ENCODE measurements at places on chromosomes 2 and 18. TPM values are rescaled to one million over a fixed set of nuclear protein-coding genes. Genes with fewer than 3 reads are reported as not detected.
A peak's percentile ranks its signal among the peaks of the same experiment; 100 is the strongest.

DNA sequence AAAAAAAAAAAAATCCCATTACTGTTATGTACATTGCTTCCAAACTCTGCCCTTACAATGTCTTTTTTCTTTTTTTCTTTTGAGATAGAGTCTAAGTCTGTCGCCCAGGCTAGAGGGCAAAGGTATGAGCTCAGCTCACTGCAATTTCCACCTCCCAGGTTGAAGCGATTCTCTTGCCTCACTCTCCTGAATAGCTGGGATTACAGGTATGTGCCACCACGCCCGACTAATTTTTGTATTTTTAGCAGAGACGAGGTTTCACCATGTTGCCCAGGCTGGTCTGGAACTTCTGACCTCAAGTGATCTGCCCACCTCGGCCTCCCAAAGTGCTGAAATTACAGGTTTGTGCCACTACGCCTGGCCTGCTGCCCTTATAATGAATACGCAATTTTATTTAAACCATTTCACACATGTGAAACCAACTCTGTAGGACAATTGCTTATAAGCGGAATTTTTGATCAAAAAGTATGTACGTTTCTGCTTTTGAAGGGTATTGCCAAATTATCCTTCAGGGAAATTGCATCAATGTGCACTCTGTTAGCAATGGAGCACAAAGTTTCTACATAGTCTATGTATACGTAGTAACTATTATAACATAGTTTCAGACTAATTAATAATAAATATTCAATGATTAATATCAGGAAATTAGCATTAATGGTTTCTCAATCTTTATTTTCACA is 55.7 kb upstream of the ACTR3 start:
- H3K36me3 ChIP-seq: no peaks in the 10 kb centered on the region
- no peak overlapping the region for H3K4me3 ChIP-seq
- no peak overlapping the region for H3K27ac ChIP-seq
- no peaks in the 10 kb centered on the region for H3K27me3 ChIP-seq
- DNase-seq: no peak
- no peaks in the 10 kb centered on the region for H3K4me1 ChIP-seq

DNA sequence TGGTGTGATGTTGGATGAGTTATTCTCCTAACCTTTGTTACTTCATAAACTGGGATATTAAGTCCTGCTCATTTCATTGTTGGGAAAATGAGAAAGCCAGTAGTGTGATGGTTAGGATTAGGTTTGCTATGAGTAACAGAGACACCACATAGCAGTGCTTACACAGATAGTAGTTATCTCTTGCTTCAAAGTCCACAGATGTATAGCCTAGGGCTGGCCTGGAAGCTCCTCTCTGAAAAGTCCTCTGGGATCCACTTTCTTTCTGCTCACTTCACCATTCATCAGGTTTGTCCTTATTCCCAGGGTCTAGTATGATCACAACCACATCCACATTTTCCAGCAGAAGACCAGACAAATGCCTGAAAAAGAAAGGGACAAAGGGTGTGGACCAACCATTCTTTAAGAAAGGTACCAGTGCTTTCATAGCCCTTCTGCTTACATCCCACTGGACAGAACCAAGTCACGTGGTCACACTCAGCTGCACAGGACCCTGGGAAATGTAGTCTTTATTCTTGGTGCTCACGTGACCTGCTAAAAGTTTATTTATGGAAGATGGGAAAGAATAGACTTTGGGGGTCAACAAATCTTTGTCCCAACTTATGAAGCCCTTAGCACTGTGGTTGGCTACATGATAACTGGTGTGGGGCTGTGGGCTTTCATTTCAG is 108.9 kb downstream of the INSIG2 start:
- H3K4me1 ChIP-seq: peaks cover 5% of the 10 kb centered on the region
- DNase-seq: no peak
- H3K4me3 ChIP-seq: no peak overlapping the region
- peaks cover 7% of the 10 kb centered on the region for H3K27me3 ChIP-seq
- no peak overlapping the region for H3K27ac ChIP-seq

DNA sequence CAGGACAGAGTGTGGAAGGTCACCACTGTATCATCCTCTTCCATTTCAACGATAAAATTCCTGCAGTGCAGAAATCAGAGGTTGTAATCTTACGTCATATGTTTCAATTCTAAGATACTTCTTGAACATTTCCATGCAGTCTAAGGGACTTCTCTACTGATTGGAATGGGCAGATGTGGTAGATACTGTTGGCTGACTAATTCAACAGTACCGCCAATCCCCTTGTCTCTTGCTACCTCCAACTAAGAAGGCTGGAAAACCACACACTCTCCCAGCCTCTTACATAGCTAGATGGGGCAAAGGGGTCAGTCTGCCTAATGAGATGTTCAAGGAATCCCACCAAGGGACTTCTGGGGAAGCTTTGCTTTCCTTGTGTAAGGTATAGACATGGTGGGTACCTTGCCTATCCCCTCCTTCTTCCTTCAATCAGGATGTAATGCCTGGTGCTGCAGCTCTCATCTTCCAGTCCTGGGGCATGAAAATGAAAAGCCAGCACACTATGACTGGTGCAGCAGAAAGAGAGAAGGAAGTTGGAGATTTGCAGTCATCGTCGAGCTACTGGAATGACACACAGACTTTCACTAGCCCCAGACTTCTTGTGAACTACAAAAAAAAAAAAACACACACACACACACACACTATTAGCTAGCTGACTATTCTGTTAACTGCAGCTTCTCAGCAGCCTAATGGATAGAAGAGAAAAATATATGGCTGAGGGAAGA is 84.1 kb downstream of the ALPK2 start:
- H3K4me1 ChIP-seq: peaks cover 89% of the 10 kb centered on the region
- peaks cover under 1% of the 10 kb centered on the region for H3K27me3 ChIP-seq
- H3K27ac ChIP-seq: peak overlapping the region; percentile 68
- peak; percentile 58 for DNase-seq

- no peak overlapping the region for H3K4me3 ChIP-seq
- H3K27me3 ChIP-seq: no peaks in the 10 kb centered on the region
- no peak for DNase-seq
- H3K27ac ChIP-seq: no peak overlapping the region
- H3K36me3 ChIP-seq: peaks cover 12% of the 10 kb centered on the region
Measured at GRCh38 chr2:179082697-179083096, 32.8 kb upstream of the CCDC141 start.

GRCh38 chr18:44840058-44840790 is 159.5 kb downstream of the SETBP1 start:
- no peaks in the 10 kb centered on the region for H3K36me3 ChIP-seq
- H3K4me1 ChIP-seq: peaks cover 20% of the 10 kb centered on the region
- H3K27me3 ChIP-seq: peaks cover 12% of the 10 kb centered on the region
- H3K4me3 ChIP-seq: no peak overlapping the region

GRCh38 chr2:156329031-156329926 is 3.2 kb downstream of the NR4A2 start:
- H3K27ac ChIP-seq: no peak overlapping the region
- DNase-seq: no peak
- peaks cover 20% of the 10 kb centered on the region for H3K27me3 ChIP-seq
- peak overlapping the region; percentile 96 for H3K4me3 ChIP-seq
- H3K36me3 ChIP-seq: peaks cover 40% of the 10 kb centered on the region

ASB18 gene
- total RNA-seq: not detected

GRCh38 chr2:205990104-205990503 is 95.9 kb downstream of the INO80D start:
- H3K4me1 ChIP-seq: no peaks in the 10 kb centered on the region
- H3K4me3 ChIP-seq: no peak overlapping the region
- no peak for DNase-seq

FEV gene
- not detected for total RNA-seq

DNA sequence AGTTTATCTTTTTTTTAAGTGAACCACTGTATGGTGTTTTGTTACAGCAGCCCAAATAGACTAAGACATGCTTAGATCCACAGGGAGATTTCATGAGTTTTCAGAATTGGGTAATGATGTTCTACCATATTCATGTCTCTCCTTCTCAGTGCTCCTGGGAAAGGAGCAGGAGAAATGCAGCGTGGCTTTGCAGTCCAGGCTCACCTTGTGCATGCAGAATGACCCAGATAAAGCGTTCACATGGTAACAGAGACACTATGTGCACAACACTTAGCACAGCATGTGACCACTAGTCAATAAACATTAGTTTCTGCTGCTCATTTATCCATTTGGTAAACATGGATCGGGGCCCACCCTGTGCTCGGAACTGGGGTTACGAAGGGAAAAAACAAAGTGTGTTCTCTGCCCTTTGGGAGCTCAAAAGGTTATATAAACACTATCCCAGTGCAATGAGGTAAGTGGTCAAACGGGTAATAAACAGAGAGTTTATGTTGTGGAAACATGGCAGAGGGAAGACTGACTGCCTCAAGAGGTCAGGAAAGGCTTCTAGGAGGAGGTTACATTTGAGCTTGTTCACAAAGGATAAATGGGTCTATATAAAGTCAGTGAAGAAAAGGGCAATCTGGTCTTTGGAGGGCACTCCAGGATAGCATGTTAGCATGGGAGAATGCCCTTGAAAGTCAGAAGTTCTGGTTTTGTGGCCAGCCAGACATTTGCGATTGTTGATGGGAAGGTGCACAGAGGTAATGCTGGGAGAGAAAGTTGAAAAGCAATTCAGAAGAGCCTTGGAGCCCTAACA is 299.2 kb downstream of the TDRD15 start:
- H3K27ac ChIP-seq: no peak overlapping the region
- no peak for DNase-seq
- H3K27me3 ChIP-seq: no peaks in the 10 kb centered on the region
- H3K4me1 ChIP-seq: no peaks in the 10 kb centered on the region
- no peaks in the 10 kb centered on the region for H3K36me3 ChIP-seq

GRCh38 chr2:168033966-168034365 is 213.4 kb downstream of the STK39 start:
- peaks cover 3% of the 10 kb centered on the region for H3K36me3 ChIP-seq
- no peaks in the 10 kb centered on the region for H3K27me3 ChIP-seq
- no peak for DNase-seq
- no peak overlapping the region for H3K27ac ChIP-seq

- peaks cover 15% of the 10 kb centered on the region for H3K4me1 ChIP-seq
- no peak overlapping the region for H3K27ac ChIP-seq
- peak; percentile 36 for DNase-seq
- peak overlapping the region; percentile 78 for H3K4me3 ChIP-seq
- no peaks in the 10 kb centered on the region for H3K36me3 ChIP-seq
- peaks cover 72% of the 10 kb centered on the region for H3K27me3 ChIP-seq
Measured at GRCh38 chr2:143936848-143937722, 582.8 kb downstream of the ZEB2 start.

DNA sequence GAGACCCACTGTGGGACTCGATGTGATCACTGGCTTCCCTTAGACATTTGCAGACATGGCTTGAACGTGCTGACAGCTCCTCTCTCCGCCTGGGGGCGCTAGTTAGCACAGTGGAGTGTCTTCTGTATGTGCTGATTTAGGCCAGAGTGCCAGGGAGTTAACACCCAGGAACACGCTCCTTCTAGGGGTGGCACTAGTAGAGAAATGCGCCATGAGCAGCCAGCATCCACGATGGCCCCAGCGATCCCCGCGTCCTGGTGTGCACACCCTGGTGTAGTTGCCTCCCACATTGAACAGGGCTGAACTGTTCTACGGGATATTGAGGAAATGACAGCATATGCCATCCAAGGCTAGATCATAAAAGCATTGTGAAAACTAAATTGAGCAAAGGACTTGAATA is 11.4 kb upstream of the NMUR1 start:
- DNase-seq: no peak
- no peak overlapping the region for H3K4me3 ChIP-seq
- H3K4me1 ChIP-seq: peaks cover 16% of the 10 kb centered on the region
- H3K36me3 ChIP-seq: peaks cover 15% of the 10 kb centered on the region
- H3K27me3 ChIP-seq: peaks cover 6% of the 10 kb centered on the region

DNA sequence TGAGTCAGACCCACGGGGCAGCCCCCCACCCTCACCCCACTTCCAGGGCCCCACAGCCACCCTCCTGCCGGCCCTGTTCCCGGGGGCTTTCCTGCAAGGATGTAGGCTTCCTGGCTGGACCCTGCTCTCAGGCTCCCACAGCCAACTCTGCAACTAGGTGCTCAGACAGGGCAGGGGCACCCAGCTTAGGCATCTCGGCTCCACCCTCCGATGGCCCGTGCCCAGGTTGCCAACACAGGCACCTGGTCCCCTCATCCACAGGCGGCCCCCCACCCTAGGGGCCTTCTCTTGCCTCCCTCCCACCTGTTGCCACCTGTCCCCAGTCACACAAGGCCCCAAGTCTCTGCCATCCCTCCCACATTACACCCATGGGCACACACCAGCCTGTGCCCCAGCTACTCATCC is 34.6 kb downstream of the HS6ST1 start:
- H3K4me3 ChIP-seq: no peak overlapping the region
- no peaks in the 10 kb centered on the region for H3K36me3 ChIP-seq
- H3K27ac ChIP-seq: no peak overlapping the region
- peaks cover 9% of the 10 kb centered on the region for H3K4me1 ChIP-seq

DNA sequence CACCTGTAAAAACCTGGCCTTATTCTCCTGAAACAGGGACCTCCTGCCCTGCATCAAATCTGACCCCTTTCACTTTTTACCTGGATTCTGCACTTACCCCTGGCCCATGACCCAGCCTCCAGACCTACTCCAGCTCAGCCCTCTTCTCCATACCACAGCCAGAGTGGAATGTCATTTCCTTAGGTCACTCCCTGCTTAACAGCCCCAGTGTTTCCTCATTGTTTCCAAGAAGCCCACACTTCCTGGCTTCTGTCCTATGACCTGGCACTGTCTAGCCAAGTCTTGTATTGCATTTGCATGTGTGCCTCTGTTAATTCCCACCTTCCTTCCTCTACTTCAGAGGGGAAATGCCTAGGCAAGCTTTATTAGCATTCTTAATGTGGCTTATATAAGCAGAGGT is 51.4 kb upstream of the TRIB2 start:
- H3K36me3 ChIP-seq: peaks cover 15% of the 10 kb centered on the region
- no peak overlapping the region for H3K4me3 ChIP-seq
- no peaks in the 10 kb centered on the region for H3K4me1 ChIP-seq
- H3K27ac ChIP-seq: no peak overlapping the region
- no peaks in the 10 kb centered on the region for H3K27me3 ChIP-seq
- no peak for DNase-seq

COLEC11 gene
- 0.41 TPM for total RNA-seq

- peaks cover 11% of the 10 kb centered on the region for H3K4me1 ChIP-seq
- H3K36me3 ChIP-seq: no peaks in the 10 kb centered on the region
- DNase-seq: no peak
- peak overlapping the region; percentile 18 for H3K4me3 ChIP-seq
- H3K27ac ChIP-seq: peak overlapping the region; percentile 72
- H3K27me3 ChIP-seq: no peaks in the 10 kb centered on the region
Measured at GRCh38 chr2:40004336-40004735, 225.3 kb upstream of the THUMPD2 start.

- no peaks in the 10 kb centered on the region for H3K4me1 ChIP-seq
- no peak overlapping the region for H3K4me3 ChIP-seq
- H3K36me3 ChIP-seq: no peaks in the 10 kb centered on the region
Measured at GRCh38 chr18:58056852-58057251, 12.8 kb downstream of the NEDD4L start.

GRCh38 chr2:168997118-168997521 is 34.0 kb downstream of the ABCB11 start:
- H3K27ac ChIP-seq: no peak overlapping the region
- H3K4me3 ChIP-seq: no peak overlapping the region
- no peak for DNase-seq
- H3K4me1 ChIP-seq: peaks cover 14% of the 10 kb centered on the region
- H3K27me3 ChIP-seq: peaks cover 5% of the 10 kb centered on the region

DNA sequence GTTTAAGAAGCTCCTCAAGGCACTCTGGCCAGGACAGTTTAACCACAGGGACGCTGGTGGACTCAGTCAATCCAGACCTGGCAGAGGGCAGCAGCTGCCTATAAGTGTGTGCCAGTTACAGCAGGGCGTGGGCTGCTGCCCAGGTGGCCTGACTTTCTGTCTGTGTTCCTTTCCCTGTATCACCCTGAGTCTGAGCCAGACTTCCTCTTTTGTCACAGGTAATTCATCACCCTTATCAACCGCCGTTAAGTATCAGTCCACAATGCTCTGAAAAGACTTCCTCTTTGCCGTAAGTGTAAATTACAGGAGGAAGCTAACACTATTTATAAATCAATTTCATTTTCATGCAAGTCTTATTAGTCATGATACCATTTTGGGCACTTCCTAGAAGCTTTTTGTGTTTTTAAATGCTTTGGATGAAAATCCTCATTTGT is 7.0 kb downstream of the LPIN1 start:
- no peaks in the 10 kb centered on the region for H3K27me3 ChIP-seq
- no peak for DNase-seq
- H3K27ac ChIP-seq: peak overlapping the region; percentile 84
